ENCODE measurements at places on chromosomes 16 and 17.

GRCh38 chr17:33015716-33016346, 24.2 kb downstream of the SPACA3 start:
- DNase-seq, result no peak

DNA sequence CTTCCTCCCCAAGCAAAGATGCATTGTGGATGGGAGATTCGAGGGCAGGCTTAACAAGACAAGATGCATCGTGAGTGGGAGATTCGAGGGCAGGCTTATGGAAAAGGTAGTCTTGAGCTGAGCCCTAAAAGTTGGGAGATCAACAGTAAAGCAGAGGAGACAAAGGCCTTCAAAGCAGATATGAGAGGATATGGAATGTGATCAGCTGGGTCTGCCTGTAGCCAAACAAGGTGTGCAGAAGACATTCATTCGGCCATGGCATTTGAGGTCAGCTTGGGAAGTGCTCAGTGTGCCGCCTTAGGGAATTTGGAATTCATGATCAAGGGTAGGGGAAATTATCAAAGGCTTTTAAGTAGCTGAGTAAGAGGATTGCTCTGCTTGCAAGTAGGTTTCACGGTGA, 39.5 kb downstream of the DNAH9 start:
- DNase-seq, result no peak

DNA sequence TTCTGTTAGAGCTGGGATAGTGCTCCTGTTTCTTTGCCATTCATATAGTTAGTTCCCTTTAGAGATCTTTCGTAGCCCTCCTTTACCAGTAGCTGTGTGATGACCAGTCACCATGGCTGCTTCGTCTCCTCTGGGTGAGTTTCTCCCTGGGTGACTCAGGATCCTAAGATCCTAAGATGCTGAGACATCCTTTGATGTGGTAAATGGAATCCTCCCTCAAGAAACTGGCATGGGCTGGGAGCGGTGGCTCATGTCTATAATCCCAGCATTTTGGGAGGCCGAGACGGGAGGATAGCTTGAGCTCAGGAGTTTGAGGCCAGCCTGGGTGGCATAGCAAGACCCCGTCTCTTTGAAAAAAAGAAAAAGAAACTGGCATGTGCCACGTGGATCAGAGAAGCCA, 5.9 kb downstream of the PHAF1 start:
- DNase-seq, result no peak

- DNase-seq, result no peak
These were observed 176.3 kb downstream of the IRX3 start for GRCh38 chr16:54110016-54110981.

- DNase-seq, result no peak
These were observed 58.1 kb downstream of the CYB5B start for GRCh38 chr16:69482410-69482991.

- DNase-seq, result no peak
These were observed 89.8 kb downstream of the C16orf95 start for GRCh38 chr16:87227296-87227951.
